NCI-H1092 treated with DMSO at 0.1 percent for 48 hours (cell line): ENCODE measurements at places on chromosomes 11 and 22.

GRCh38 chr11:106457727-106458126, 380.3 kb downstream of the AASDHPPT start:
- DNase-seq, result no peak

- DNase-seq, result no peak
These were observed 12.3 kb upstream of the MPEG1 start for GRCh38 chr11:59225017-59225416.

DNA sequence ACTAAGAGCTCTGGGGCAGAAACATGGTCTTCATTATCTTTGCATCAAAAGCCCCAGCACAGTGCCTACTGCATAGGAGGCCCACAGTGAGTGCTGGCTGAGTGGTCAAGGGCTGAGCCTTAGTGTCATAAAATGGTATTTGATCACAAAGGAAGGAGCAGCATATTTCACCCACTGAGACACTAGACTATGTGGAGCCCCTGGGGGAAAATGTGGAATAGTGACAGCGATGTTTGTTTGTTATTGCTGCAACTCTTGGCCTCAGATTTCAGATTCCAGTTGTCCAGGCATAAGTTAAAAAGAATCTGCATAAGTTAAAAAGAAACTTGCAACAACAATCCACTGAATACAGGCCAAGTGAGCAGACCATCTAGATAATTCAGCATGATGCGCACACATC, 7.0 kb downstream of the KIRREL3 start:
- DNase-seq, result no peak

DNA sequence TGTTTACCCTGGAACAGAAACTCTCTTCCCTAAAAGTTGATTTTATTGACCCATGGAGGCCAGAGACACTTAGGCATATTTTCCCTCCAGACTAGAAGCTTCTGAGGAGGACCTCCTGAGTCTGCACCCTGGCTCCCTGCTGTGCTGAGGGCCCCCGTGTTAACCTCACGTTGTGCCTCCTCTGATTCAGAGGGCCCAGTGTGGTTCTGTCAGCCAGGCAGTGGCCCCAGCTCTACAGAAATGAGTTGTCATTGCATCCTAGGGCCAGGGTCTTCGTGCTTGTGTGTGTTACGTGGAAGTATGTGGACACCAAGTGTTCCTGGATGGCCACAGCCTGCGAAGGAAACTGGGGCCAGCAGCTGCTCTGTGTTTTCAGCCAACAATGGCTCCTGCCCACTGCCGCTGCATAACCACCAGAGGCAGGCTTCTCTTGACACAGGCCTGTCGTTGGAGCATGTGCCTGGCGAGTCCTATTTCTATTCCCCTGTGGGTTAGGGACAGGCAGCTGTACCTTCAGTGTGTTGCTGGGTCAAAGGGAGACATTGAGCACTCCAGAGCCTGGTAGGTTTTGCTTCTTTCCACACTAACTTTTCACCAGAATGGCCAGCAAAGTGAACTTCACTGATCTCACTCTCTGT, 44.5 kb downstream of the MED15 start:
- DNase-seq, result peak; percentile 4

DNA sequence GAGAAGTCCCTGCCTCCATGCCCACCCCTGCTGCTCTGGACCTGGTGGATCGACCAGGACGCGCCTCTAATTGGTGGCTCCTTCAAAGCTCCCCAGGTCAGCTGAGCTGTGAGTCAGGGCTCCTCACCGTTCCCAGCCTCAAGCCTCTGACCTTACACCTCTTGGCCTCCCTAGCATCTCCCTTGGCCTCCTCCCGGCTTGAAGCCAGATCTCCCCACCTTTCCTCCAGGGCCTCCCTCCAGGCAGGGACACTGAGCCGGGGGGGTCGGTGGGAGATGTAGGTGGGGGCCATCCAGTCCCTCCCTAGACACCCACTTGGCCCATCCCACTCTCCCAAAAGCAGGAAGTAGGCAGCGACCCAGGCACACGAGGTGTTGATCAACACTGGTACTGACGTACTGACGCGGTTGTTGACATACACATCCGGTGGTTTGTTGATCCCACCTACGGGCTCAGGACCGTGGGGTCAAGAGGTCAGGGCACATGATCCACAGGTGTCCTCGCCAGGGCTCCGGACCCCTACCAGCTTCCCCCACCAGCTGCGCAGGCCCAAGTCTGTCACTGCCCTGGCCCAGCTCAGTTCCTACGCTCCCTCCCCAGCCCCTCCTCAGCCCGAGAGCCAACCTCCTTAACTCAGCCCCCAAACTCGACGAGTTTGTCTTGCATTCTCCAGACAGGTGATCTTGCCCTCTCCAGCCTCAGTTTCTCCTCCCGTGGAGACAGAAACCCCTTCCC, 802 bp downstream of the ATG2A start:
- DNase-seq, result peak; percentile 30

- no peak for DNase-seq
These were observed 48.3 kb downstream of the ARHGEF12 start for GRCh38 chr11:120384476-120384875.

DNA sequence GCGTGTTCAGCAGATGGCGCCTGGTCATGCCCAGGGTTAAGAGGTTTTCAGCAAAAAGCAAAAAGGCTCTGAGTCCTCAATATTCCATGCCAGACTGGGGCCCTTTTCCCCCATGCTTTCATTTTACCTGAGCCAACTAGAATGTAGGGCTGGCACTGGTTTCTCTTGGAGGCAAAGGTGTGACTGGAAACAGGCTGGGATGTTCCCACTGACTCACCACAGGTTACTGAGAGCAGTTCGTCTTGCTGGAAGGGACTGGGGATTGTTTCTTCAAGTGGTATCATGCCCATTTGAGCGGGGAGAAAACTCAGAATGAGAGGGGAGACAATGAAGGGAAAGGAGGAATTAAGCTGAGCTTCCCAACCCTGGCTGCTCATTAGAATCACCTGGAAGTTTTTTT, 243.9 kb downstream of the TENM4 start:
- no peak for DNase-seq

GRCh38 chr22:17597217-17597616, 31.3 kb downstream of the ATP6V1E1 start:
- DNase-seq, result no peak

GRCh38 chr22:46061501-46062231, 84.7 kb upstream of the WNT7B start:
- DNase-seq, result no peak

DNA sequence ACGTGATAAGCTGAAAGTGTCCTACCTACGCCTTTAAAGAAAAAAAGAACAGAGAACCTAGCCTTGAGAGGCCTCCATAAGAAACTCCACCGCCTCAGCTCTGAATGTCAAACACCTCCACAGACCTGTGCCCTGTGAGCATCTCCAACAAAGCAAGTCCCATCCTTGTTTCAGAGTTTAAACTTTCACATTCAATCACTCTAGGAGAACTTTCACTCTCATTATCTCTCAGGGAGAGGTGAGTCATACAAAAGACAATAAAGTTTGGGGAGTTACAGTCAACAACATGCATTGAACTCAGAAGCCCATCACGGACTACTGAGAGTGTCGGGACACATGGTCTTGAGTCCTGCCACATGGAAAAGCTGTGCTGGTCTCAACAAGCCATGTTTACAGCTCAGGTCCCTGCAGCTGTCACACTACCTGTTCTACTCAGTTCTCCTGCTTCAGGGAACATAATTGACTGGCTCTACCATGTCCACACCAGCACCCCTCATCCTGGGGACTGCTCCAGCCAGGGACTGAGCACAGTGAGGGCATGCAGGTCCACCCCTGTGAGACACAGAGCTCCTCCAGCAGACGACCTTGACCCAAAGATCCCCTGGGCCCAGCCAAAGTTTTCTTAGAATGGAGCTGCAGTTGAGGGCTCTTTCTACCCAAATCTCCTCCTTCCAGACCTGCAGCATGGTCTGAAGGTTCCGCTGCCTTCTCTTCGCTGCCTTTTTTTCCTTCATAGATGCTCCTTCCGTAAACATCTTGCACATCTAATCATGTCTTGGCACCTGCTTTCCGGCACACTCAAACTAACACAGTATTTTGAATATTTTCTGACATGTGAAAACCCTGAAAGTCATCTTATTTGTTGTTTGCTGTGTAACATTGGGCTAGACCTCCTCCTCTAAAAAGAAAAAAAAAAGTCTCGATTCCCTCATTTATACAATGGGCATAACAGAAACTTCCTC, 114.9 kb downstream of the ETS1 start:
- DNase-seq, result no peak

DNA sequence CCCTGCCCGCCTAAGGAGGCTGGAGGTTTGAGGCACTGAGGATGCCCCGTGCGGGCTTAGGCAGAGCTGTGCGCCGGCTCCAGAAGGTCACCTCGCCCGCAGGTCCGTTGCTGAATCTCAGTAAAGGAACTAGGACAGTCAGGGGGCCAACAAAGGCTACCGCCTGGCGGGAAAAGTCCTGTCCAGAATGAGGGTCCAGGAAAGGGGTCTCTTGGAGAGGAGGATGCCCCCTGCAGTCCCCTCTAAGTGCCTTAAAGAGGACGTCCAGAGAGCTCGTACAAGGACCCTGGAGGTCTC, 548 bp downstream of the PVALB start:
- no peak for DNase-seq

- DNase-seq, result peak; percentile 79
These were observed 17.0 kb upstream of the CDON start for GRCh38 chr11:126079621-126080124.

- no peak for DNase-seq
These were observed 446.2 kb upstream of the CHORDC1 start for GRCh38 chr11:90669094-90669493.
